ENCODE measurements at places on chromosomes 5 and 9.
A peak's percentile ranks its signal among the peaks of the same experiment; 100 is the strongest.

DNA sequence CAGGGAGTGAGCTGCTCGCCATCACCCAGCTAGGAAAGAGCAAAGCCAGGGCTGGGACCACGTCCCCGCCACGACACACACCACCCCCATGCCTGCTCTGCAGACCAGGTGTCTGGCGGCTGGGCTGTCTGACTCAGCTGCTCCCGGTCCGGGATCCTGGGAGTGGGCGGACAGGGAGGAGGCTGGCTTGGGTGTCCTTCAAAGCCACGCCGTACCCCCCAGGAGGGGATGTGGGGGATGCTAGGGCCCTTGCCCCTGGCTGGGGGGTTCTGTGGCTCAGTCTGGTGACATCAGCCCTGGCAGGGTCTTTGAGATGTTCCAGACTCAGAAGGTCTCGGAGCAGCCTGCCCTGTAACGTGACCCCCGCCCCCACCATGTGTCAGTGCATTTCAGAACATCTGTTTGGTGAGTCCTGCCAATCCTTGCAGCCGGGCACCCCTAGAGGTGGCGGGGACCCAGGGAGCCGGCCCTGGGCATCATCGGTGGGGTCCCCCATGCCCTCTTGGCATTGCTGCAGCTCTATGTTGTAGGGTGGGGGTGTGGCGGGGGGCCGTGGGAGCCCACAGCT lies 62.3 kb downstream of the HMCN2 start:
- DNase-seq = no peak

- DNase-seq = no peak
Observed at GRCh38 chr9:131404987-131405386, 11.1 kb downstream of the PRRC2B start.

DNA sequence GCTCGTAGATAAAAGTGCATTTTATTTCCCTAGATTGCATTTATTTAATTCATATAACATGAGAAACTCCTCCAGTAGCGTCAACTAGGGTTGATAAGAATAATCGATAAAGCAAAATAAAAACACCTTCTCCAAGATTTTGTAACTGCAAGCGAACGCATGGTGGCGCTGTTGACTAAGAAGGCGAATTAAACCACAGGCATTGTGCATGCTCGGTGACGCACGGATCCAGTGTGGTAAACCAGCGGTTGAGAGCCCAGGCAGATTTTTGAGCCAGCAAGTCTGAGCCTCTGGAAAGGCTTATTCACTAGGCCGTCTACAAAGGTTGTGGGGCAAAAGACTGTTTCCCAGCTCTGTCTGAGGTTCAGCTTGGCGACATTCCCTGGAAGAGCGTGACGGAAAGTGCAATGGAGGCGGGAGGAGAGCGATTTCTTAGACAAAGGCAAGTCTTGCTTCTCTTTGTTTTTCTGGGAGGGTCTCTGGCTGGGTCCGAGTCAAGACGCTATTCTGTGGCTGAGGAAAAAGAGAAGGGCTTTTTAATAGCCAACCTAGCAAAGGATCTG lies at the start of gene PCDHB3:
TSS of gene PCDHB3 (plus strand) at position 231 of the 563 bp plus-strand sequence. CDS start at position 408, 177 bp downstream.
- no peak for DNase-seq

DNA sequence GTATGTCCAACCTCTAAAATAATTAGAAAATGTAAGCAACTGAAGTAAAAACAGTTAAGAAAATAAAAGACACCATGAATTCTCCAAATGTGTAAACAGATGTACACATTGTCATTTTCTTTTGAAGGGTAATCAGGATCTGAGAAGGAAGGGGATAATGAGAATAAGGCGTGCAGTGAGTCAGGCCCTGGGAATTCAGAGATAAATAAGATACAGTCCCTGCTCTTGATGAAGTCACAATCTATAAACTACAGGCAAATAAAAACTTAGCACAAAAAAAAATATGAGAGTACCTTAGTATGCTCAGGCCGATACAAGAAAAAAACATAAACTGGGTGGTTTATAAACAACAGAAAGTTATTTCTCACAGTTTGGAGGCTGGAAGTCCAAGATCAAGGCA lies 315.3 kb downstream of the DNAH5 start:
- no peak for DNase-seq

- DNase-seq = no peak
Observed at GRCh38 chr5:87361536-87362213, 51.1 kb downstream of the CCNH start.

- DNase-seq = no peak
Observed at GRCh38 chr9:14365670-14366069, 51.7 kb upstream of the NFIB start.

GRCh38 chr5:102283102-102283797 lies 12.8 kb downstream of the SLCO4C1 start:
- DNase-seq = no peak

DNA sequence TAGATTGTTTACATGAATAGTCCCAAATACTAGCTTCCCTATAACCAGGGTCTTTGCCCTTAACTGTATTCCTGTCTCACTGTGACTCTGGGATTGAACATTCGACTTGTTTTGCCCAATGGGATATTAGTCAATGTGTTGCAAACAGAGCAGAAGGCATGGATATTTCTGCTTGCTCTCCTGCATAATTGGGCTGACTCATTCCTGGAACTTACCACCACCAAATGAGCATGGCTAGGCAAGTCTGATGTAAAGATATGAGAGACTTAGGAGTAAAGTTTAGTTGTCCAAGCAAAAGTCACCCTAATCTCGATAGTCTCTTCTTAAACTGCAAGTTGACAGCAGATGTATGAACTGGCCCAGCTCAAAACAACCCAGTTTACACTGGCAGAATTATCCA lies 273.5 kb upstream of the CCNG1 start:
- no peak for DNase-seq

GRCh38 chr9:4298255-4299004 lies 1.4 kb downstream of the GLIS3 start:
- no peak for DNase-seq

GRCh38 chr5:116766470-116766947 lies 191.9 kb upstream of the SEMA6A start:
- DNase-seq = peak; percentile 43

DNA sequence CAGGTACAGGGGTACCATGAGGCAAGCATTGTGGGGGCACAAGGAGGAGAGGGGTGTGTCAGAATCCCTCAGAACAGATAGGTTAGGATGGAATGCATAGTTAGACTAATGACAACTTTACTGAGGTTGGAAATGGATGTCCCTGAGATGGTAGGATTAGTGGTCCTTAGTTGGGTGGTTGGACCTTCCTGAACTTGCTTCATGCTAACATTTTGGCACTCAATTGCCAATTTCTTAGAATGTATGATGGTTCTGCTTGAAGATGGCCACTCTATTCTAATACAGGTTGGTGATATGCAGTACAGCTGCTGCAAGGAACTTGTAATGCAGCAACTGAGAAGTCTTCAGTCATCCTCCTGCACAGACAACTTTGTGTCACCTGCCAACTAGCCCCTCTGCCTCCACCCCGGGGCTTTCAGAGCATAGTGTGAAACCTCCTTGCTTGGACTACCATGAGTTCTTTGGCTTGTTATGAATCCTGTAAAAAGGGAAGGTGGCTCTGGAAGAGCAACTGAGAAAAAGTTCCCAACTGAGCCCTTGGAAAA lies 5.4 kb downstream of the CCNI2 start:
- DNase-seq = no peak

DNA sequence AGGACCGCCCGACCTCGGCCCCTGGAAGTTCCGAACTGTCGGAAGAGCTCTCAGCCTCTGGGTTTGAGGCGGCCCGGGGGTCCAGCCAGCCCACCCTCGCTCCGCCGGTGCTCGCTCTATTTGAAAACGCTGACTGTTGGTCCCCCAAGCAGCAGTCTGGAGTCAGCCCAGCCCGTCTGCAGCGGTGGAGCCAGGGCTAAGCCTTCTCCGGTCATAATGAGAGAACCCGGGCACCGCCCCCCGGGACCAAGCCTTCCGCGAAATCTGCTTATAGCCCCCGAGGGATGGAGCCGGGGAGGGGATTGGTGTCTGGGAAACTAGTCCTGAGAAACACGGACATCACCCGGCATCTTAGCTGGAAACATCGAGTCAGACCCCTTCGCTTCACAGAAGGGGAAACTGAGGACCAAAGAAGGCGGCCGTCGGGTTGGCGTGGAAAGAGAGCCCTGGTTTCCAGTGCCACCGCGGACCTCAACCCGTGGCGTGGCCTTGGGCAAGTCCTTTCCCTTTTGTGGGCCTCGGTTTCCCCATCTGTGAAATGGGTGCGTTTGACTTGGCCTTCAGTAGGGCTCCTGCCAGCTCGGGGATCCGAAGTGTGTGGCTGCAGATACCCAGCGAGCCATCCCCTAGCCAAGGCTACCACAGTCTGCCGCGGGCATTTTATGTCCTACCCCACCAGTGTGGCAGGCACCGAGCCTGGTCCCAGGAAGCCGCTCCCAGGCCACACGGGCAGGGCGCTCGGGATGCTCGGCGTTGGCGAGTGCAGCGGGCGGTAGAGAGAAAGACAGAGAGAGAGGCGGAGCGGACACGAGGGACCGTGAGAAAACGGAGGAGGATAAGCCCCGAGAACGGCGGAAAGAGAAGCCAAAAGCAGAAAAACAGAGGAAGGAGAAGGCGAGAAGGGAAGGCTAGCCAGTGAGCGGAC lies 857 bp downstream of the ADAM19 start:
- DNase-seq = no peak

- no peak for DNase-seq
Observed at GRCh38 chr9:121637713-121638220, 13.7 kb upstream of the DAB2IP start.

GRCh38 chr9:89398621-89399020 lies 80.3 kb downstream of the SECISBP2 start:
- no peak for DNase-seq

DNA sequence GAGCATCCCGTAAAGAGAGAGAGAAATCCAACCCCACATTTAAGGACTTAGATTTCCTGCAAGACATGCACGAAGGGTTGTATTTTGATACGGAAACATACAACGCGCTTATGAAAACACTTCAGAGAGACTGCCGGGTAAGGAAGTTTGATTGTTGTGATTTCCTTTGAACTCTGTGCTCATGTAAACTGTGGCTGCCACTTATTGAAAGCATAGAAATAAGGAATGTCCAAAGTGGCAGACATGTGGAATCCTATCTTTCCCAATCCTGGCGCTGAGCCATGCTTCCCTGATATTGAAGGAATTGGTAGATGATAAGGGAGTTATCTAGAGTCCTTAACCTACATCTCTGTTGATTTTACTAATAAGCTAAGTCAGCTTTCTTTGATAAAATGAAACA lies 119.4 kb downstream of the PRKACG start:
- no peak for DNase-seq

DNA sequence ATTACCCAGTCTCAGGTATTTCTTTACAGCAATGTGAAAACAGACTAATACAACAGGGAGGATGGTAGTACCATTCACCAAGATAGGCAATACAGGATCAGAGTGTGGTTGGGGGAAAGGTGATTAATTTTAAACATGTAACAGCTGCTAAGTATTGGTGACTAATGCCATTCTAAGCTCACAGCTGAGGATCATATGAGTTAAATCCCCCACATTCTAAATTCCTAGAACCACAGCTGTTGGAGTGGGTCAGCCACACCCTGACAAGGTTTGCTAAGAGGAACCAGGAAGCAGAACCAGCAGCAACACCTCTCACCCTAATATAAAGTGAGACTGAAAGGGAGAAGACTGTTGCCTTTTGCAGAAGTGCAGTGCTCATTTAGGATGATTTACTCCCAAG lies 24.8 kb downstream of the HSPB3 start:
- DNase-seq = no peak

DNA sequence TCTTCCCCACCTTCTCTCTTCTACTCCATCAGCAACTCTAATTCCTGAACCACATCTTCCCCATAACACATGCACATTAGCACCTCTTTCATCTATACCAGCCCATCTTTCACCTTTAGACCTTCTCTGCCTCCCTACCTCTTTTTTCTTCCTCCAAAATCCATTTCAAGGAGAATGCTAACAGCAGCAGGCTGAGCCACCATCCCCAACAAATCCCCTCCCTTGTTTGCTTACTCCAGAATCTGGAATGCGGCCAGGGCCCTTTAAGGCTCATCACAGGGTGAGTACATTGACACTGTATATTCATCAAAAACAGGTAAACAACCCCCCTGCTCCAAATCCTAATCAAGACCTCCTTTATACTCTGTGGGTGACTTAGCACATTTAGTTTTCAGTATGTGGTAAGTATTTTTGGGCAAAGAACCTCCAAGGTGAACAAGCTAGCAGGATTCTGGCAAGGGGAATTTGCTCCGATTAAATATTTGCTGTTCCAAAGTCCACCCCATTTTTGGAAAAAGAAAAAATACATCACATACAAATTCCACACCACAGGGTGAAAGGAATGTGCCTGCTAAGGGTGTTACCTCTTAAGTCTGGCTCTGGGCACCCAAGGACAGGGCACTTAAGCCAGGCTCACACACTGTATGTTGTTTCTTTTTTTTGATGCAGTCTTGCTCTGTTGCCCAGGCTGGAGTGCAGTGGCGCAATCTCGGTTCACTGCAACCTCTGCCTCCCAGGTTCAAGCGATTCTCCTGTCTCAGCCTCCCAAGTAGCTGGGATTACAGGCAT lies 71.4 kb downstream of the SERINC5 start:
- DNase-seq = no peak

GRCh38 chr5:94745786-94746730 lies 127.6 kb downstream of the SLF1 start:
- peak; percentile 52 for DNase-seq

DNA sequence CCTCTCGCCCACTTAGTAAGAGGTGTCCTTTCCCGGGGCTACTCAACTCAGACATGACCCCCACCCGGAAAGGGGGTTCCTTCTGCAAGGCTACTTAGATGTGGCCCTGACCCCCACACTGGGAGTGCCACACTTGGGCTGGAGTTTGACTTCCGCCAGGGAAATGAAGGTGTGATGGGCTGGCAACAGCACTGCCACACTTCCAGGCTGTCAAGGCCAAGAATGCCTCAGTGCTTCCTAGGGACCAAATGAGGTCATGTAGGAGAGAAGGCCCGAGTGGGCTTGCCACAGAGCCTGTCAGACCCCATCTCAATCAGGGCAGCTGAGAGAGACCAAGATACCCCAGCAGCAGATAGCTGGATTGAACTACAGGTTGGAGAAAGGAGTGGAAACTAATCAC lies 55.5 kb downstream of the DRD1 start:
- no peak for DNase-seq

GRCh38 chr5:53944981-53945380 lies 365.4 kb downstream of the ARL15 start:
- no peak for DNase-seq

DNA sequence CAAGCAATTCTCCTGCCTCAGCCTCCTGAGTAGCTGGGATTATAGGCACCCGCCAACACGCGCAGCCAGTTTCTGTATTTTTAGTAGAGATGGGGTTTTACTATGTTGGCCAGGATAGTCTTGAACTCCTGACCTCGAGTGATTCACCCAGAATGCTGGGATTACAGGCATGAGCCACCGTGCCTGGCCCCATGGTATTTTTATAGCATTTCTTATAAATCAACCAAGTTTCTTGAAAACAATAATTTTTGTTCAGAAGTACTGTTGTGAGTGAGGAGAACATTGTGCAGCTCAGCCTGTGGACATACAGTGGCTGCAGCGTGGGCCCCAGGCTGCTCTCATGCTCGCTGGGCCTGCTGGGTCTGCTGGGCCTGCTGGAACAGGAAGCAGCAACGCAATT lies 45.3 kb downstream of the MAP1B start:
- DNase-seq = no peak

- no peak for DNase-seq
Observed at GRCh38 chr5:52945040-52945439, 44.1 kb upstream of the ITGA2 start.

GRCh38 chr9:115649991-115650472 lies 503.6 kb upstream of the PAPPA start:
- DNase-seq = no peak
